ENCODE measurements at places on chromosomes 2 and 18.

GRCh38 chr2:234313558-234313957 is 183.3 kb downstream of the ARL4C start:
- DNase-seq, result no peak

DNA sequence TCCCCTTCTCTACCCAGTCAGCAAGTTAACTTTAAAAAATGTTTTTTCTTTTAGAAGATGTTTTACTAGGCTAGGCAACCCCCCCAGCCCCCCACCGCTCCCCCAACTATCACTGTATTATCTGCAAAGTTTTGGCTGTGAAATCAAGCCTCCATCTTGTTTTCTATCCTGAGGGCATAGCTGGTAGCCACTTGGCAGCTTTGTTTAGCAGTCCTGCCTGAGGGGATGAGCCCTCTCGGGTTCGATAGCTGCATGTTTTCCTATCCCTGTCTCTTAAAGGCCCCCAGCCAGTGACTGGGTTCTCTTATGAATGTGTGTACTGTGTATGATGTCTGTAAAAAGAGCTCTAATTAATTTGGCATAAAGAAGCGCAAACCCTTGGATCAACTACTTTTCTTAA is 43.4 kb downstream of the MRO start:
- DNase-seq, result no peak

DNA sequence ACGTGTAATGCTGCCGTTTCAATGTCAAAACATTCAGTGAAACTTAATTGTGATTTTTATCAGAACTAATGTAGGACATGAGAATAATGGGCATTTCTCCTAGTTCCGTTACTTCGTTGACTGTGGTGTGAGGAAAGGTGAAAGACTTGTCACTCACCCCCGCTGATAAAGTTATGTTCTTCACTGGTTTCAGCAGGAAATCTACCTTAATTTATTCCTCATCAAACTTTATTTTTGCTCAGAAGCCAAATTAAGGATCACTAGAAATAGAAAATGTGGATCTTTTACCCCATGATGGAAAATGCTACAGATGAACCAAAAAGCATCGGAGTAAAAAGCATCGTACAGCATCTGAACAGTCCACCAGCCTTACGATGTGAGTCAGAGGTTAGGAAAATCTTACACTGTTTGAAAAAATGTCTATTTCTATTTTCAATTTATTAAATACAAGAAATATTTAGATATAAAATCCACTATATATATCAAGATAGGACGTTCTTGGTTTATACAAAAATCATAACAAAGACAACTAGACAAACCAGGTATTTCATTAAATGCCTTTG is 1.0 kb upstream of the ROCK1 start:
- DNase-seq, result peak; percentile 11

DNA sequence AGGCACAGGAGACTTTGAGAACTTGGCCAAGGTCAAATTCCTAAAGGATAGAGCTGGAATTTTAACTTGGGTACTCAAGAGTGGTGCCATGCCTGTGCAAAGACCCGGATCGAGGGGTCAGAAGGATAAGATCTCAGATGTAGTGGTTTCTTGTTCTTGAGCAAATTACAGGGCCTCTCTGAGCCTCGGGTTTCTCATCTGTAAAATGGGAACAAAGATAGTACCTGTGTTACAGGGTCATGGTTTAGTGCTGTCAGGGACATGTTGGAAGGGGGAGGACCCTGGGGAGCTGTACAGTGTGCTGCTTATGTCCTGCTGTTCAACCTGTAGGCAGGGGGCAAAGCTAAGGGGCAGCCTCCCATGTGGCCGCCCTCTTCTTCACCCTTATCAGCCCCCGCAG is 173.5 kb upstream of the HAAO start:
- no peak for DNase-seq

DNA sequence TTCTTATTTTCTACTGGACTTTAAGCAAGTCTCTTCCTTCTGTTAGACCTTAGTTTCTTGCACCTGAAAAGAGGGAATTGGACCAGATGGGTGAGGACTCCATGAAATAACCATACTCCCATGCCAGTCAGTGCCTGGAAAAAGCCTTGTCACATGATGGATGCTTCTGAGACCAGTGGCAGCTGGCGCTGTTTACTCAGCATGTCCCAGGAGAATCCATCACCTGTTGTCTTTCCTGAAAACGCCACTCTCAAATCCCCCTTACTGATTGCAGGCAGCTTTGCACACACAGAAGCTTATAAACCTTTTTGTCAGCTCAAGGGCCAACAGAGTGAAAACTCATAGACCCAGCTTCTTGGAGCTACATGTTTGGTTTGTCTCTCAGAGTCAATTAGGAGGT is 117.6 kb downstream of the POLE4 start:
- DNase-seq, result no peak

- no peak for DNase-seq
Observed at GRCh38 chr18:5476961-5477800, 66.6 kb downstream of the EPB41L3 start.

GRCh38 chr2:235868224-235868623 is 300.0 kb downstream of the GBX2 start:
- DNase-seq, result no peak

DNA sequence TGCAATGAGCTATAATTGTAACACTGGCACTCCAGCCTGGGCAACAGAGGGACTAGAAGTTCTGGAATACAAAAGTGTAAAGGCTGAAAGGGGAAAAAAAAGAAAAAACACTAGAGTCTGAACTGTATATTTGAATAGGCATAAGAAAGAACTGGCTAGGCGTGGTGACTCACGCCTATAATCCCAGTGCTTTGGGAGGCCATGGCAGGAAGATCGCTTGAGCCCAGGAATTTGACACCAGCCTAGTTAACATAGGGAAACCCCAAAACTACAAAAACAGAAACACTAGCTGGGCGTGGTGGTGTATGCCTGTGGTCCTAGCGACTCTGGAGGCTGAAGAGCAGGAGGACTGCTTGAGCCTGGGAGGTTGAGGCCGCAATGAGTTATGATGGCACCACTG is 70.6 kb downstream of the SAP130 start:
- peak; percentile 16 for DNase-seq

DNA sequence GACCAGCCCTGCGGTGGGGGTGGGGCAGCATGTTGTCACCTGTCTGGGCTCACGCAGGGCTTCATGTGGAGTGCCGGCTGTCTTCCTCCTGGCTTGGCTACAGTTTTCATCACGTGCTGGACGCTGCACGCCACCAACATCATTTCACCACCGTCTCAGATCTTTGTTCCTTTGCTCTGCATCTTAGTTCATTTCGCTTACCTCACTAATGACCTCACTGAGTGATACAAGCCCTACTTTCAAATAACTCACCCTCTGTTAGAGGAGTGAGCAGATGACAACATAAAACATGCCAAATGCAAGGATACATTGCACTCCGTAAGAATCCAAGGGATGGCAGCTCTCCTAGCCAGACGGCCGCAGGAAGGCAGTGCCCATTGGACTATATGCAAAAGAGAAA is 527.5 kb downstream of the GALR1 start:
- no peak for DNase-seq

DNA sequence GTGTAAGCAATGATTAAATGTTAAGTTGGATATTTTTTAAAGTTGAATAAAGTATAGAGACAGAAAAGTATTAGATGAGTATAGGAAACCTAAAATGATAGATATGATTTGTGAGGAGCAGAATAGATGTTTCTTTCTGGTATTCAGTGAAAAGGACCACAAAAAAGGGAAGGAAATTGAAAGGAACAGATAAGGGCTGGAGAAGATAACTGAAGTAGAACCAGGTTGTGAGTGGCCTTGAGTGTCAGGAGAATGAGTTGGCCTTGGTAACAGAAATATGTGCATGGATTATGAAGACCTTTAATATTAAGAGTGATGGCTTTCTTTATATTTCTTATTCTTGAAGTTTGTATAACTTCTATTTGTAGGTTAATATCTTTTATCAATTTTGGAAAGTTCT is 543.5 kb downstream of the METTL4 start:
- DNase-seq, result no peak

DNA sequence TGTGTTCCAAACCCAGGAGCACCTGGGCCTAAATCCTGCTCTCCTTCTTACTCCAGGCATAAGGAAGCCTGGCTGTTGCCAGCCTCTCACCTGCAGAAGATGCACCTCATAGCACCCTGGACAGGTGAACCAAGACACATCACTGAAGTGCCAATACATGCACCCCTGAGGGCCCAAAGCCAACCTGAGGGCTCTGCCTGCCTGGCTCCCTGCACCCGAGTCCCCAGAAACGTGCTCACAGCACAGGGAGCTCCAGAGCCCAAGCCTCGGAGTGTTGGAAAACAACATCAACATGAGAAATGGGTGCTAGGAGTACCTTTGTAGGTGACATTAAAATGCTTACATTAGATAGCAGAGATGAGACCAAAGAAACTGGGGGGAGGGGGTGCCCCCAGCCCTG is 96.3 kb upstream of the RAB6C start:
- no peak for DNase-seq

- no peak for DNase-seq
Observed at GRCh38 chr2:54054271-54054670, 61.1 kb upstream of the ACYP2 start.

DNA sequence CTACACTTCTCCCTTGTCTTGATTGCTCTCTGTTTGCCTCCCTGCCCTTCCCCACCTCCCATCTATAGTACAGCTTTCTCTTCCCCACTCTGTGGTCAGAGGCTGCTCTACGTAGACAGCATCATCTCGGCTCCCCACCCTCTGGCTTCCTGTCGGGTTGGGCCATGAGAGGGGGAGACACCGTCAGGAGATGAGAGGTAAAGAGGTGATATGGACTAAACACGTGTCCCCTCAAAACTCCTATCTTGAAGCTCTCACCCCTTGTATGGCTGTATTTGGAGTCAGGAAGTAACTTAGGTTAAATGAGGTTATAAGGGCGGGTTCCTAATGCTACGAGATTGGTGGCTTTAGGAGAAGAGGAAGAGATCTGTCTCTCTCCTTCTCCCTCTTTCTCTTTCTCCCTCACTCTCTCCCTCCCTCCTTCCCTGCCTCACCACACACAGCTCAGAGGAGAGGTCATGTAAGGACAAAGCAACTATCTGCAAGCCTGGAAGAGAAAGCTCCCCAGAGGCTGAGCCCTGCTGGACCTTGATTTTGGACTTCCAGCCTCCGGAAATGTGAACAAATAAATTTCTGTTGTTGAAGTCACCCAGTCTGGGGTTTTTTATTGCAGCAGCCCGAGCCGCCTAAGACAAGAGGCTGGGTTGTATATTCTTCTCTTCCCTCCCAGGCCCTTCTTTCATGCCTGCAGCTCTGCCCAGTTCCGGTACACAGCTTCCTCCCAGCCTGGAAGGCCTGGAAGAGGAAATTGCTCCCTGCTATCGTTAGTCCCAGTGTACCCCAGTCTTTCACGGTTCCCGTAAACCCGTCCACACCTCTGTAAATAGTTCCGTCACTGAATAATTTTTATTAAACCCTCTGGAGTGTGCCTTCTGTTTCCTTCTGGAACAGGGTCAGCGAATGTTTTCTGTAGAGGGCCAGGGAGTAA is 138.0 kb downstream of the AKAIN1 start:
- DNase-seq, result no peak

DNA sequence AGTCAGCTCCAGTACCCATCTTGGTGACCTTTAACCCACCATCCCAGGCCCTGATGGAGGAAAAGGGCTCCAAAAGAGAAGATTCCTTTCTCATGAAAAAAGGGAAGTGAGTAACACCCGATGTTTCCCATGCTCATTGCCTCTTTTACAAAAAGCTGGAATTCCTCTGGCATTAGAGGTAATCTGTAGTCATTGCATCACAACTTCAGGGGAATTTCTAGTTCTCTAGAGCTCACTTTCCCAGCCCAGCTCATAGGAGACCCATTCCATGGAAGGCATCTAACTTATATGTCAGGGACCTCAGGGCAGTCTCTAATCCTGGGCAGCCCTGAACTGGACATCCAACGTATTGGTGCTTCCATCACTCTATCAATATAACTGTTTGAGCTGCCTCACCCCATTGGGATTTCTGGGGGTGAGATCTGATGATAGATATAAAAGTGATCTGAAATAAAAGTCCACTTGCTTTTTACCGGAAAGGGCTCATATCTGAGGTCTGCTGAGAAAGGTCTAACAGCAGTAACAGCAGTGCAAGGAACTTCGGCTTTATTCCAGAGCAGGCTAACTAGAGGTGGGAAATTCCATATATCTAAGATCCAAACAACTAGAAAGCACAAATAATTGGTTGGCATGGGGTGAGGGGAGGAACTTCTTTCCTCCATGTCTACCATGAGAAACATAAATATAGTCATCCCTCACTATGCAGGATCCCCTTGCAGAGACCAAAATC is 106.1 kb downstream of the ETAA1 start:
- DNase-seq, result peak; percentile 83

DNA sequence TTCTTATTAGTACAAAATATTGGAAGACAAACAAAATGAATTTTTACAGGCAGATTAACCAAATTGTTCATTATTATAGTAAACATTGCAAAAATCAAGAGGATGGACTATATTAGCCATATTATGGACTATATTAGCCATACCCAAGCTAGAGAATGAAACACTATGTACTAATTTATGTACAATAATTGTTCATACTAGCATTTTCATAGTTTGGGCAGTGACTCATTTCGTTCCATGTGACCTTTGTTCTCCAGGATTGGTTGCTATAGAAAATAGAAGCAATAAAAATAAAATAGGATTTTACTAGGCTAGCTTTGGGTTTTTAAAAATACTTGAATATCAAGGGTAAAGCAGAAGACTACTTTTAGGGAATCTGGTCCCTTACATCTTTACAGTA is 176.8 kb downstream of the ZEB2 start:
- DNase-seq, result no peak

DNA sequence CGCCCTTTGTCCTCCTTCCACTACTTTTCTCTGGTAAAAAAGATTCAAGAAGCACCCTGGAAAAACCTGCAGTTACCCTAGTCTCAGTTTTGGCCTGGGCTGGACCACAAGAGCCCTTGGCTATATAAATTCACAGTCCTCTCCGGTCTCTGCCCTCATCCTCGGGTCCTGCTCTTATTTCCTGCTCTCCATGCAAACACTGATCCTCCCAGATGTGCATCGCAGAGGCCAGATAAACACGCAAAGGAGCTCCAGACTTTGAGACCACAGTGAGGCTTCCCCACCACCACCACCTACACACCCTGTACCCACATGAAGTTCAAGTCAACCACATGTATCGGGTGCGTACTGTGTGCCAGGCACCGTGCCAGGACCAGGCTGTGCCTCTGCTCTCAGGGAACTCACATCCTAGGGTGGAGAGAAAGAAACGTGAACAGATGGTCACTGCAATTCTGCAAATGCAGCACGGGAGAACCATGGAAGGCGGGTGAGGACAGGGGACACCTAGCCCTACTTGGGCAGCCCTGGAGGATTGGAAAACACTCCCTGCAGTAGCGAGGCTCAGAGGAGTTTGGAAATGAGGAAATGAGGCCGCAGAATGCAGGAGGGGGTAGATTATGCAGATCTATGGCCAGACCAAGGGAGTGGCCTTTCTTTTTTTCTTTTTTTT is 7.4 kb downstream of the CTDSP1 start:
- peak; percentile 40 for DNase-seq

All from A172 (cell line).